DND-41 (cell line): ENCODE measurements at places on chromosomes 7 and 10.

- no peak for DNase-seq
These were observed 246.4 kb downstream of the GATA3 start for GRCh38 chr10:8300925-8301324.

GRCh38 chr7:92025260-92025659 is 84.6 kb downstream of the AKAP9 start:
- no peak for DNase-seq

DNA sequence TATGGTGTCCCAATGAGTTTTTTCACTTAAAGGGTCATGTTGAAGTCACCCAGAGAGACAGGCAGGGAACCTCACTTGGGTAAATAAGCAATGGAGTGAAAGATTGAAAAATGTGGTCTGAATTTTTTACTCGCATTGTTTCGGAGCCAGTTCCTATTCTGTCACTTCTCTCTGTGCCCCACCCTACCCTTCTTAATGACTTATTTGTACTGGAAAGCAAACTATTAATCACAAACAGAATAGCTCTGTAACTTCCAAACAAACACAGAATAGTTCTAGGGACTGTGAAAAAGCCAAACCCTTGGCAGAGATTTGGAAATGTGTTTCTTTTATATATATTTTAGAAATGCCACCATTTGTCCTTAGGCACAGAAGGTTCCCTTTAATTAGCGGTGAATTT is 76.0 kb downstream of the LRMDA start:
- DNase-seq = no peak

DNA sequence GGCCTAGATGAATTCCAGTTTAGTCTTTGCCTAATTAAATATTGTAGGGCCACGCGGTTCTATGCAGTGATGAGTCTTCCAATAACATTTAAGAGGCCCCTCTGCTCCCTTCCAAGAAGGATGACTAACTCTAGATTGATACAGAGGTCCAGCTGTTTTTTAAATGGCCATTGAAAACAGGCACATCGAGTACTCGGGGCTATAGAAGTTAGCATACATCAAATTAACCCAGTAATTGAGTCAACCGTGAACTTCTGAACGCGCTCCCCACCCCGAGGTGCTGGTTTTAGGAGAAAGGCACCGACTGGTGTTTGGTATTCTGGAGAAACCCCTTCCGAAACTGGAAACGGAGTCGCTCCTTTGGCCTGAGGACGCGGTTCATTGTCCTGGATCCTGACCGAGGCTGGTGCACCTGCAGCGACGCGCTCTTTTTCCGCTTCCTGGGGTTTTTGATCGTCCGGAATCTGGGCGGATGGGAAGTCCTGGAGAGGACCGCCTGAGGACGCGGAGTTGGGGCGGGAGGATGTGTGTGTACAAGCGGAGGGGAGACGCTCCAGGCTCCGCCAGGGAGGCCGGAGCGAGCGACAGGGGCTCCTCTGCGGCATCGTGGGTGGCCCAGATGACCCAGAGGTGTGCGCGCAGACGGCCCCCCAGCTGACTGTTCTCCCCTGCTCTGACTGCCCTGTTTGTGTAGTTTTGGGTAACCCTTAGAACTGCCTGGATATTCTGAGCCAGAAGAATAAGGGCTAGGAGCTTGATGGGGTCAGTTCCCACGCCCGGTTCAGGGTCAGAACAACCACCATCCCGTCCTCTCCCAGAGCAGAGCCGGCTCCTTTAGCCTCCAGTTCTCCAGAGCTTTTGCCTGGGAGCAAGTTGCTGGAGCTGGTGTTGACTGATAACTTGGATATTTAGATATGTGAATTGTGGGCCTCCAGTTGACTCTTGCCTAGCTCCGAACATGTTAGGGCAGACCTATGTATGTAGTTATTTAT is 711 bp downstream of the FAM221A start:
- DNase-seq = peak; percentile 70

DNA sequence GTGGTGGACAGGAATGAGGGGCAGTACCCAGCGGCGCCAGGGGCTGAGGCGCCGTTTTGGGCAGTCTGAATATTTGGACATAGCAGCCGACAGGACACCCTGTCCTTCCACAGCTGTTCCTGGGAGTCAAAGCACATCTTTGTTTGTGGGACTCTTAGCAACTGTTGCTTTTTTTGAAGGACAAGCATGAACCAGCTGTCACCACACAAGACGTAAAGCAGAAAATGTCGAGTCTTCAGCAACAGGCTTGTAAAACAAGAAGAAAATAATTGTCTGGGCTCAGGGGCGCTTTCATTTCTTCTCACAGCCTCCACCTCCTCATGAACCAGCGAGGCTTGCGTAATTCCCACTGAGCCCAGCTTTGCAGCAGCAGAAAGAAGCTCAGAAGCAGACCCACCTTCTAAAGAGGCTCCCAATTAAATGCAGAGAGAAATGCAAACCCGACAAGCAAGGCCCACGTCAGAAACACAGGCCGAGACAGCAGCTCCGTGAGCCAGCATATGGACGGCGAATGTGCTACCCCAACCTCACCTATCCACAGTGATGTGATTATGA is 68.9 kb upstream of the DNAAF5 start:
- DNase-seq = no peak

- no peak for DNase-seq
These were observed 4.5 kb downstream of the GHRHR start for GRCh38 chr7:30968294-30968693.

GRCh38 chr10:61068471-61068870 is 124.5 kb upstream of the RHOBTB1 start:
- no peak for DNase-seq

DNA sequence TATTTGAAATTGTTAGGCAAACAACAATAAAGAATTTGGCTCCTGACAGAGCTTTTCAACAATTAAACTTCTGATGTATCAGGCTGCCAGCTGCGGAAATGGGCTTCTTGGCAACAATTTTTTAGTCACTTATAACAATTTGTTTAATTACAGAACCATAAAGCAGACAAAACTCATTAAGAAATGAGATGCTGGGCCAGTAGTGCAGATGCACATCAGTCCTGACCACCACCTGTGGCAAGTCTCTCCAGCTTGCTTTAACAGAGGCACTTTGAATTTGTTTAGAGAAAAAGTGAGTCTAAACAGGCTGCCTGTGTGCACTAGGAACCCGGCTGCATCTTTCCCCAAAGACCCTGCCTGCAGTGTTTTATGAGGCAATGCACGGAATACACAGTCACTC is 1124.4 kb downstream of the NXPH1 start:
- no peak for DNase-seq

- no peak for DNase-seq
These were observed 6.6 kb upstream of the ZNF282 start for GRCh38 chr7:149188637-149189259.

GRCh38 chr10:4622384-4622783 is 203.6 kb upstream of the AKR1E2 start:
- DNase-seq = no peak

DNA sequence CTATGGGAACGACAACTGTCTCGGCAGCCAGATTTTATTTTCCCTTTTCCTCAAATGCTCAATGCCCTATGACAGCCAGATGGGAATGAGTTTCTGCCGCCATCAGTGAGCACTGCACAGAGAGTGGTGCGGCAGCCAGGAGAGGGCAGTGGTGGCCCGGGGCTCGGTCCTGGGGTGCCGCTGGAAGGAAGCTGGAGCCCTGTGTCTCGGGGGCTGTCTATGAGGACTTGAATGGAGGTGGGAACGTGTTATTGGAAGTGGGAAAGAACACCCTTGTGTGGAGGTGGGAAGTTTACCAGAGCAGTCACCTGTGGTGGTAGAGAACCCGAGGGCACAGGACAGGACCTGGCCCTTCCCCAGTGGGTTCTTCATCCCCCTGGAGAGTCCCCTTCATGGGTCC is 35.8 kb downstream of the JAKMIP3 start:
- no peak for DNase-seq

DNA sequence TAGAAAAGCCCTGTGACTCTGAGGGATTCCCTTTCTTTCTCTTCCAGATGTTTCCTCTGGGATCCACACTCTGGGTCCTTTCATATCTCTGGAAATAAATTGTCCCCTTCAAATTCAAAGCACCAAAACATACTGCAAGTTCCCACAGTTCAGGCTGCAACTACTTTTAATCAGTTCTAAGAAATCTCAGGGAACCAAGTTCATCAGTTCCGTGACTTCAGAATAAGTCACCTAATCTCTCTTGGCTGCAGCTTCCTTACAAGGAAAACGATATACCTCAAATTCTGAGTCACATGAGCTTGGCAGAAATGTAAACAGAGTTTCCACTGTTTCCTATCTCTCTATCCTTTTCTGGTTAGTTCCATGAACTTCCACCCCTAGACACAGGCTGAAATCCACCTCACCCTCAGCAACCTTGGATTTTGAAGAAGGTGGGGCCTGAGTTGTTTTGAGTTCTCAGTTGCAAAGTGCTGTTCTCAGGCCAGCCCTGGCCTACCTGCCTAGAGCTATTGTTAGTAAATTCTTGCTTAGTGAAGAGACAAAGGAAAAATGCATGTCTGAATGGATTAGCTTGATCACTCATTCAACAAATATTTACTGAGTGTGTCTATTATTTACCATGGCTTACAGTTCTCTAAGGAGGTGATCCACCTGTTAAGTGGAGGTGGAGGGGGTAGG is 59.3 kb upstream of the IL6 start:
- DNase-seq = no peak

- no peak for DNase-seq
These were observed 30.0 kb upstream of the SAMD9L start for GRCh38 chr7:93178213-93178612.

- peak; percentile 35 for DNase-seq
These were observed 7.3 kb downstream of the POLL start for GRCh38 chr10:101580486-101581399.

DNA sequence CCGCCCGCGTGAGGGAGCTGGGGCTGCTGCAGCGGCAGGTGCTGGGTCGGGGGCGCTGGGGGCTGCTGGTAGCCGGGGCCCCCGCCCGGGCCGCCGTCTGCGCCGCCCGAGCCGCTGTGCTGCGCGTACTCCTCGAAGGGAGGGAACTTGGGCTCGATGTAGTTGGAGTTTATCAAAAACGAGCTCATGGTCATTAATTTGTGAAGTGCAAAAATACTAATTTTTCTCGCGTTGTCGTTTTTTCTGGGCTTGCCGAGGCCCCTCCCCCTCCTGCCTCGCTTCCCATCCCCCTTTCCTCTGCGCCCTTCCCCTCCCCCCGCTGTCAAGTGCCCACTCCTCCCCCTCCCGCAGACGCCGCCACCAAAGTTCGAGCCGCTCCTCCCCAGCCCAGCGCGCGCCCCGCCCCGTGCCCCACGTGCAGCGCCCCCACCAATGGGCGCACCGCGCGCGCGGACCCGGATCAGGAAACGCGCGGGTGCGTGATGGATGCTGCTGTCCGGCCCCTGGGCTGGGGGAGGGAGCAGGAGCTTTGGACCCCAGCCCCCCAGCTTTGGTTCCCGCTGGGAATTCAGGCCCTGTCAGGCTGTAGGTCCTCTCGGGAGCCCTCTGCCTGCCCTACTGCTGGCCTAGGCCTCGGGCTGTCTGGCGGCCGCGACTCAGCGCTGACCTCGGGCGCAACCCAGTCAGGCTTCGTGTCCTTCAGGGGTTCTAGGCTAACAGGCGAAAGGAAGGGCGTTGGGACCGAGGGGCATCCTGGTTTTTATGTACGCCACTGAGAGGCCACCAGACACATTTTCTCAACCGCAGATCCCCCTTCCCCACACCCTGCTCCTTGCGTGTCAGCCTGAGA is at the start of gene HOXA4:
Gene HOXA4, minus strand, starts transcription at position 218 of the 850 bp plus-strand sequence. Its CDS starts 24 bp downstream, at position 194.
- no peak for DNase-seq

GRCh38 chr10:58189269-58189668 is 78.4 kb downstream of the IPMK start:
- DNase-seq = no peak

DNA sequence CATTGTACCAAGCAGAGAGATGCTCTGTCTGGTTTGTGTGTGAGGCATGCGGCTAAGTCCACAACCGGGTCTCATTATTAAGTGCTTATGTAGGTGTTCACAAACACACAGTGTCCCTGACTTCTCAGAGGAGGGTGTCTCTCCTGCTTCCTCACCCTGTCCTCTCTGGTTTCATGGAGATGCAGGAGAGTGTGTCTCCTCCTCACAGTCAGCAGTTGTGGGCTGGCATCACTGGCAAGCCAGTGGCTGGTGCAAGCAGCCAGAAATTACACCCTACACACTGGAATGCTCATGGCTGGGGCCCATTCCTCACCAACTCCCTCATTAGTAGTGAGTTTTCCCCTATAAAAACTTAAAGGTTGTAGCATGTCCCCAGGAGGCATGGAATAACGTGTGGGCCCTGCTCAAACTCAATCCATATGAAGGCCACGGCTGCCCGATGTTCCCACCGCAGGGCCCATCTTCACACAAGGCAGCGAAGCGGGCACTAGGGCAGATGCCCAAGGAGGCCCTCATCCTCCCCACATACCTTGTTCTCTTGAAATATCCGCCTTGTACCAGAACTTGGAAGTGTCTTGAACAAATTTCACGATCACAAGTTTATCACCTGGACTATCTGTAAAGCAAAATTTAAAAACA is 280.1 kb downstream of the TNS3 start:
- no peak for DNase-seq

DNA sequence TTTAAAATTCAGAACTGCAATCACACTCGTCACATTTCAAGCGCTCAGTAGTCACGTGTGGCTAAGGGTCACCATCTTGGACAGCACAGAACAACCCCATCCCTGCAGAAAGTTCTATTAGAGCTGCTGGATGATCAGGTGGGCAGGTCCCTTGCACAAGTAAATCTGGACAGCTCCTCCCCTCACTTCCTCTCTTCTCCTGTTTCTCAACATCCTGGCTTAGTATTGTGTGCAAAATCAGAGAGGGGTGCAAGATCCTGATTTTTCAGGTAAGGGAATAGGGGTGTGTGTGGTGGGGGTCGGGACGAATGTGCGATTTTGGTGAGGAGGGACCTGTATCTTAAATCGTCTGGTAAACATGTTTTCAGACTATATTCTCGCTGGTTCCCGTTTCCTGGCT is at the start of gene GIMAP4:
Gene GIMAP4, plus strand, starts transcription at position 222 of the 400 bp plus-strand sequence. CDS start 2,512 bp downstream, outside the sequence.
- no peak for DNase-seq

- no peak for DNase-seq
These were observed 32.2 kb downstream of the ZRANB1 start for GRCh38 chr10:124974131-124974530.

DNA sequence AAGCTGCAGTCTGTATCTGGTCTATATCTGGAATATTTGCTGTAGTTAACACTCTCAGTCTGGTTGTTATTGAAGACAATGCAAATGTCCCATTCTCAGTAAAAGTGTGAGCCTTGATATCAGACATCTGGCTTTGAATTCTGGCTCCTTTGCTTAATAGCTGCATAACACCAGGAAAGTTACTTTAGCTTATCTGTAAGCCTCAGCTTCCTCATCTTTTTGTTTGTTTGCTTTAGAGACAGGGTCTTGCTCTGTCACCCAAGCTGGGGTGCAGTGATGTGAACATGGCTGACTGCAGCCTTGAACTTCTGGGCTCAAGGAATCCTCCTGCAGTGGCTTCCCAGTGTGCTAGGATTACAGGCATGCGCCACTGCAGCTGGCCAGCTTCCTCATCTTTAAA is 41.3 kb downstream of the CNNM2 start:
- no peak for DNase-seq
